ENCODE measurements at places on chromosomes 7 and 10.

- no peak for DNase-seq
These were observed 159.3 kb downstream of the MGMT start for GRCh38 chr10:129626309-129626708.

GRCh38 chr10:5484205-5484604 is 15.2 kb downstream of the CALML5 start:
- DNase-seq, result no peak

DNA sequence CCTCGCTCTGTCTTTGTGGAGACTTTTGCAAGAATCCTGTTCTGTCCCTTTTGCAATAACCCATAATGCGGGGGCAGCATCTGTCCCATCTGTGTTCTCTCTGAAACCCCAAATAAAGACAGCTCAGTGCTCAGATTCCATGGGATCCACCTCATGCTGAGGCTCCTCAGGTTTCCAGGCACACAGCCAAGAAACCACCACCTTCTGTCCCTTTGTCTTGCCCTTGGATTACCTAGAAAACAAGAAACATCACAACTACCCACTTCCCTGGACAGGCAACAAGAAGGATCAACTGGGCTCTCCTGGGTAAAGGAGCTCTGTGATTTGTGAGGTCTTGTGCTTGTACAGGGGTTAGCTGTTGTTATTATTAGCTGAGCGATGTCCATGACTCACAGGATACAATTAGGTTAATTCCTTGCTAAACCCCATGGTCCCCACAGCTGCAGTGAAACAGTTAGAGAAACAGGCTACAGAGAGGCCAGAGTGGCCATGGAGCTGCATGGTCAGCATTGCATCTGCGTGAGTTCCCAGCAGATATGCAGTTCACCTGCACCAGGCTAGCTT is 50.2 kb downstream of the CXCL12 start:
- no peak for DNase-seq

GRCh38 chr10:57654856-57655255 is 612.8 kb downstream of the IPMK start:
- no peak for DNase-seq
